ENCODE measurements at places on chromosomes 6 and 20.

GRCh38 chr6:29696147-29697125 lies 15.5 kb upstream of the ZFP57 start:
- no peak for DNase-seq

DNA sequence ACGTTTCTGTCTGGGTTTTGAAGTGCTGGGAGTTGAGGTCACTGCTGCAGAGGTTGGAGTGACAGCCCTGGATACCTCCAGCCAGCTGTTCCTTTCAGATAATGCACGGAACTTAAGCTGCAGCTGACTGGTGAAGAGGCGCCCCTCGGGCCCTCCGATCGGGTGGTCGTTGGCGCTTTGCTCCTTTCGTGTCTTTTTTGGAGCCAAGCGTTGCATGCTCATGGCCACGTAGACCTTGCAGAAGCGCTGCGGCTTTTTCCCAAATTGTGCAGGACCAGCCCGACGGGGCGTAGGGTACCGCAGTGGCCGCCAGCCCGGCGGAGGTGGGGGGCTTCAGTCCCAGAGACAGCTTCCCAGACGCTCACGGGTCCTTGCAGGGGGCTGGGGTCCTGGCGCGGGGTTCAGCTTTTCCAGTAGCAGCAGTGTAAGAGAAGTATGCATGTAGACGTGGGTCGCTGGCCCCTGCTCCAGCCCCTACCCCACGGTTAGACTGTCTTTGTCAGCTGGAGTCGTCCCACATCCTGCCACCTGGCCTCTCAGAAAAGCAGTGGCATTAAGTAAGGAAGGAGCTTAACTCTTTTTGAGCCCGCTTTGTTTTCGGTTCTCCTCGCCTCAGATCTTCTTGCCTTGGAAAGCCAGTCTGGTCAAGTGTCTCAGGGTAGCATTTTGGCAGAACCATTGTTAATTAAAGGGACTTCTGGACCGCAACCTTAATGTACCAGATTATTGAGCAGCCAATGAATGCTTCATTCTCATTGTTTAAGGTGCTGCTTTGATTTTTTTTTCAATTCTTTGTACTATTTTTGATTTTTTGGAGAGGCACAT lies 838 bp downstream of the TNFAIP3 start:
- no peak for DNase-seq

DNA sequence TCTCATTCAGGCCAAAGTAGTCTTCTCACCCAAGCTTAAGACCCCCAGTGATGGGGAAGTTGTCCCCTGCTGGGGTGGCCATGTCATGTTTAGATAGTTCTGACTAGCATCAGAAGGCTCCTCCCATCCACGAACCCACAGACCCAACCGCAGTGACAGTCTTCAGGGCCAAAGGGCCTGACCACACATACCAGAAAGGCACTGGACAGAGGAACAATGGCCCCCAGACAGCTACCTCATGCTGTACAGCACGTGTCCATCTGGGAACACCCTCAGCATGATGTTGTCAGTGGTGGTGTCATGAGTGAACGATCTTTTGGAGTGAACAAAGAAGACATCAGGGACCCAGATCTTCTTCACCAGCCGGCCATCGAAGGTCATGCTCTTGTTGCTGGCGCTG lies 46.3 kb downstream of the GABRR2 start:
- no peak for DNase-seq

DNA sequence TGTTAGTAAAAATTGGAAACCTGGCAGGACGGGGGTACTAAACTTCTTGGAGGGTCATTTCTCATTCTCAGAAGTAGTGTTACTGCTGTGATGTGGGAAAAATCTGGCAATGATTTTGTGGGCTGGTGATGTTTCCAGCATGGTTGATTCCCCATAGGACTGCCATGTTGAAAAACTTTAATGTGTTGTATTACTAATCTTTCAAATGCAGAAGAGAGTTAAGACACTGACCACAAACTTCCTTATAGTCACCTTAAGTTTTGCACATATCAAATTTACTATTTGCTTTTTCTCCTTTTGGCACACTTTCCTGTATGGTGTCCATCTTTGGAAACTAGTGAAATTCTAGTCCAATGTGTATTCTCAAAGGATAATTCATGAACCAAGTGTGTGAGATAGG lies 236.2 kb upstream of the TAB2 start:
- DNase-seq = no peak

- no peak for DNase-seq
These were observed 30.4 kb downstream of the SCAF8 start for GRCh38 chr6:154763650-154764049.

DNA sequence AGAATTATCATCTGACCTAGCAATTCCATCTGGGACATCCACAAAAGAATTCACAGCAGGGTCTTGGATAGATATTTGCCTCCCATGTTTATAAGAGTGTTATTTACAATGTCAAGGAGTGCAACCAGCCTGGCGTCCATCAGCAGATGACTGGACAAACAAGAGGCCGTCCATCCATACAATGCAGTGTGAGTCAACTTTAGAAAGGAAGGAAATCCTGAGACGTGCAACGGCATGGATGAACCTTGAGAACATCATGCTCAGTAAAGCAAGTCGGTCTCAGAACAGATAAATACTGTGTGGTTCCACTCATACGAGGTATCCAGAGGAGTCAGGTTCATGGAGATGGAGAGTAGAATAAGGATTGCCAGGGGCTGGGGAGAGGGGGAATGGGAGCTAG lies 46.4 kb downstream of the FOXF2 start:
- DNase-seq = no peak

GRCh38 chr20:48447456-48447855 lies 380.3 kb downstream of the PREX1 start:
- DNase-seq = no peak

GRCh38 chr20:22794200-22794599 lies 209.8 kb upstream of the FOXA2 start:
- DNase-seq = no peak

GRCh38 chr6:15969236-15969778 lies 159.6 kb upstream of the MYLIP start:
- no peak for DNase-seq

- no peak for DNase-seq
These were observed 769 bp upstream of the TRPC4AP start for GRCh38 chr20:35093267-35093884.

GRCh38 chr6:167329014-167329413 lies 4.1 kb downstream of the TTLL2 start:
- no peak for DNase-seq

- DNase-seq = no peak
These were observed 272.0 kb downstream of the SMOC2 start for GRCh38 chr6:168712993-168713392.

DNA sequence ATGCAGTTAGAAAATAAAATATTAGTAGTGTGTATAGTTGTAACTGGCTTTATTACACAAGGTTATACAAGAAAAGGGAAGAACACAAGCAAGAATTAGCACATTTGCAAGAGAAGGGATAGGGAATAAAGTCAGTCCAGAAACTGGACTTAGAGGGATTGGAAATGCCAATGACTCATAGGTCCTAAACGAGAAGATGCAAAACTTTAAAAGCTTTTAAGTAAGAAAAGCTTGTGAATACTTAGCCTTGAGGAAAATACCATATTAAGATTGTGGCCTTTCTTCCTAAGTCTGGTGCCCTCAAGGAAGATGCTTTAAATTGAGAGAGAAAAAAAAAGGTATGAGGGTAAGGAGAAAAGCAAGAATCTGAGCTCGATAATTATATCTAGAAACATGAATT lies 102.3 kb upstream of the MCHR2 start:
- DNase-seq = no peak

- DNase-seq = peak; percentile 82
These were observed 572 bp downstream of the ZNF341 start for GRCh38 chr20:33732166-33732970.

GRCh38 chr6:94361304-94362060 lies 942.1 kb upstream of the EPHA7 start:
- no peak for DNase-seq

DNA sequence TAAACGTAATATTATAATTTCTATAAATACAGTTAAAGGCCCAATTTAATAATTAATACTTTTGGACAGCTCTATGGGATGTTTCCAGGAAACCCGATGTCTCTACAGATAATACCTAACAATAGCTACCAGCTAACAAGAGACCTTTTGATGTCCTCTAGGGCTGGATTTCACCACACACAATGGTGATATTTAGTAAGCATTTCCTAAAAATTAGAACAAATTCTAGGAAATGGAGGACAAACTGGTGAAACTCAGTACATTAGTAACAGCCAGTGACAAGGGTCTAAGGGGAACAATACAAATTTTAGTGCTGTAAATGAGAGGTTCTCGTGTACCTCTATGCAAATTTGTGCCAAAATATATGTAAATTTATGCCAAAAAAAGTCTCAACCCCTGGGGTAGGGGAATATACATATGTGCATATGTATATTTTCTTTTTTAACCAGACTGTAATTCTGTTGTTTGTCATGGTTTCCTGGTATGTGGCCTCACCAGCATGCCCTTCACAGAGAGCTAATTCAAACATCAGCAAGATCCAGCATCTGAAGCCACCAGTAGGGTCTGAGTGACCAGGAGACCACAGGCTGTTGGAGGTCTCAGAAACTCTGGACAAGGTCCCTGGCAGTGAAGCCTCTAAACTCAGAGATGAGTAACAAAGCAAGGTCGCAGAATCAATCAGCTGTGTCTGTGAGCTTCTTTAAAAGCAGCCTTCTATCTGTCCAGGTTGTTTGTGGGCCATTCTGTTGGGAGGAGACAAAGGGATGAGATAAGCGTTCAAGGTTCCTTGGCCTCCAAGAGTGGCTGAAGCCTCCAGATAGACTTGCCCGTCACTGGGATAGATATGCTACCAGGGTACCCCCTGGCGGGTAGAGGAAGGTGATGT lies 235.1 kb upstream of the RREB1 start:
- no peak for DNase-seq

DNA sequence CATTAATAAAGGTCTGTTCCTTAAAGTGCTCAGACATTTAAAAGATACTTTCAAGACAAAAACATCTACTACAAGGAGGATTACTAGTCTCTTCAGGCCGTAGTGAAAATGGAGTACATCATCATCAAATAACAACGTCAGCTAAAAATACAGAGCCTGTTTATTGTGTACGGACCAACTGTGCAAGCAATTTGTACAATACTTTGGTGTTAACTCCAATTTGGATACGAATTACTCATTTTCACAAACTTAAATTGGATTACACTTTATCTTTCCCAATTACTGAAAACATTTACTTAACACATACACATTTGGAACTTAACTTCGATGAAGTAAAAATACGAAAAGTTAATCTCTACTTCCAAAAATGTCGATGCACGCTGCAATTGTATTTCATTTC lies 802 bp downstream of the CYP39A1 start:
- no peak for DNase-seq

- no peak for DNase-seq
These were observed 654.8 kb downstream of the UTRN start for GRCh38 chr6:144939921-144940320.
